Activated CD4-positive, alpha-beta memory T cell treated with anti-CD3 and anti-CD28 coated beads, Interleukin-2, amount 10 ng/mL, durations not matched to agents 7 days and 5 days (primary cell): ENCODE measurements at places on chromosomes 7 and 10. TPM values are rescaled to one million over a fixed set of nuclear protein-coding genes. Genes with fewer than 3 reads are reported as not detected.

The ADCY1 gene
- 4.3 TPM for total RNA-seq

The ATG9B gene
- 8.6 TPM for total RNA-seq

The MYH16 gene
- total RNA-seq = not detected

The NEUROD6 gene
- not detected for total RNA-seq
